Common myeloid progenitor, CD34-positive (primary cell): ENCODE measurements at places on chromosomes 3 and 15.

DNA sequence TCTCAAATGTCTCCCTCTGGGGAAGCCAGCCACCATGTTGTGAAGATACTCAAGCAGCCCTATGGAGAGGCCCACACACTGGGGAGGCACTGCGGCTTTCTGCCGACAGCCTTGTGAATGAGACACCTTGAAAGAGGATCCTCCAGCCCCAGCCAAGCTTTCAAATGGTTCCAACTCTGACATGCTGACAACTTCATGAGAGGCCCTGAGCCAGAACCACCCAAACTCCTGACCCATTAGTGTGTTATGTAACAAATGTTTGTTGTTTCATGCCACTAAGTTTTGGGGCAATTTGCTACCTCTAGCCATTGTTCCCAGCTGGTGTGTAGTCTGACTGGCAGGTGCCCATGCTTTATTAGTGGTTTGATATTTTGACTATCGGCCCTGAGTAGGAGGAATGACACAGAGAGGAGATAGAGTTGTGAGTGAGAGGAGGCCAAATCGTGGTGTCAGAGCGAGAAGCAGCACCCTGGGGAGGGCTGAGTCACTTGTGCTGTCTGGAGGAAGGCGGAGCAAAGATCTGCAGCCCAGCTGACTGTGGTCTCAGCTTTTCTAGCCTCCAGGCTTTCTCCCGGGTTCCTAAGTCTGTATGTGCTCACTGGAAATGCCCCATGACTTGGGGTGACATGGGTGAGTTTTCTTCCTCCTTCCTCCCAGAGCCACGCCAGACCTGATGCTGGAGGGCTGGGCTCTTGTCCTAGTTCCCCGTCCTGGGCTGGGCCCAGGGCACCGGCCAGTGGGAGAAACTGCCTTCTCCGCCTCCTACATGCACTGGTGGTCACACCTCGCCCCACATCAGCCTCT lies 56.7 kb upstream of the BLM start:
- peak; percentile 90 for DNase-seq

GRCh38 chr3:127796045-127796830 lies 26.1 kb downstream of the MGLL start:
- DNase-seq = no peak

GRCh38 chr3:127090218-127091160 lies 102.4 kb upstream of the PRR23E start:
- DNase-seq = no peak

DNA sequence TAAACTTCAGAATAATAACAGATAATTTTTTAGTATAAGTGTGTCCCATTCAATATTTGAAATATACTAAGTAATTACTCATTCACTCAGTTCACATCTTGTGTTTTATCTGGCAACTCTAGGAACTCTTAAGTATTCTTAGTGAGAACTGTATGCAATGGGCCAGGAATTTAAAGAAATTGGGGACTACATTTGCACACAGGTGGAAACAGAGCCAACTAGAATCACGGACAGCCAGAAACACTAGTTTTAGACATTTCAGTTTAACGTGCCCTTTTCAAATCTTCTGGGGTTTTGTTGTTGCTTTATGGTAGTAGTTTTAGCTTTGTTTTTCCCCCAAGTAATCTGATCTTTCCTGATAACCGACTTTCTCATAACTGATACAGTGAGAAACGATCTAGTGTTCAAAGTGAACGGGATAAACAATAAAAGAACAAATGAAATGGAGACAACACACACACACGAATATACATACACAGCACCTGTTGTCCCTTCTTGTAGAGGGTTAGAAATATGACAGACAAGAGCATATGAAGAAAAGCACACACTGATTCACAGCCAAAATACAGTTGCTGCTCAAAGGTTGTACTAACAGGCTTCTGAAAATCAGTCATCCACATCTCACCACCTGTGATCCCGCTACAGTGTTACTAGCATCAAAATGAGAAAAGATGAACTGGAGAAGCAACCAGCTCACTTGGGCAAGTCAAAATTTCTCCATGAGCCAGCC lies 167.0 kb downstream of the FMN1 start:
- no peak for DNase-seq

DNA sequence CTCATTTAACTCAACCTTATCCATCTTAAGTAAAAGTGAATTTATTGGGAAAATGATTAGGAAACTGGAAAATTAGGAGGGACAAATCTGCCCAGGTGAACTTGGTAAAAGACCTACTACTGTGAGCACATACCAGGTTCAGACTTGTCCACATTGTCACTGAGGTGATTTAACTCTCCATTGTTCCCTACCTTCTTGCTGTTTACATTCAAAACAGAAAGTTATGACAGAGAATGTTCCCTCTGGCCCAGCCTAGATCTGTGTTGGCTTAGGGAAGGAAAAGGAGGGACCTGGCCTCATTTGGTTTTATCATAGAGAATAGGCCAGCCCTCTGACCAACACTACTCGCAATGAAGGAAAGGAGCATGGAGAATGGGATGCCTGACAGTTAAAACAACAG lies 117.6 kb downstream of the SATB1 start:
- no peak for DNase-seq

- DNase-seq = peak; percentile 52
Measured at GRCh38 chr15:90219421-90220141, 14.2 kb downstream of the CIB1 start.

DNA sequence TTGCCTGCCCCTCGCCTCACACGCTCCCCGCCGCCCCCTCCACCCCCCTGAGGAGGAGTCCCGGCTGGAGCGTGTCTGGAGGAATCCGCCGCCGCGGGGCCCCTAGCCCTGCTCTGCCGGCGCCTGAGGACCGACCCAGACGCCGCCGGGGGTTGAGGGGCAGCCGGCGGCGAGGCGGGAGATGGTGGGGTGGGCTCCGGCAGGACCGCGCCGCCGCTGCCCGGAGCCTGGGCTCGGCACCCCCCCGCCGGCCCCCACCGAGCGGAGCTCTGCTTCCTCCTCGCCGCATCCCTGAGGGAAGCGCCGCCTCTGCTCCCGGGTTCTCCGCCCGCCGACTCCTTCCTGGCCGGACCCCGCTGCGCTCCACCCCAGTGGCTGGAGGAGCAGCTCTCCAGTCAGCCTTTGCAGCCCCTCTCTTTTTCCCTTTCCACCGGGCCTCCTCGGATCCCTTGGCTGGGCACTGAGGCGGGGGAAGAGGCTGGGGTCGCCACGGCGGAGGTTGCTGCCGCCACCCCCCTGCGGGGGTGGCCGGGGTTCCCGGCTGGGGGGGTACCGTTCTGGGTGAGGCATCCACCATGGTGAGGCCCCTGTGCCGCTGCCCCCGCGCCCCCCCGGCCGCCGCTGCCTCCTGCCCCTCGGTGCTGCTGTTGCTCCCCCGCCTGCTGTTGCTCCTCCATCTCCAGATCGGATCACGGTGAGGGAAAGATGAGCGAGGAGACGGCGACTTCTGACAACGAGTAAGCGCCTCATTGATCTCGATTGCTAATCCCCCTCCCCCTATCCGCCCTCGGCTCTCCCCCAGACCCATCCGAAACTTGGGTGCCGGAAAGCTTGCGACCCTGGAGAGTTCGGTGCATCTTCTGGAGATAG lies at the start of gene SPRED1:
Gene SPRED1 (plus strand): TSS at position 356 of the 870 bp plus-strand sequence. CDS start 350 bp downstream, at position 706.
- DNase-seq = peak; percentile 30

DNA sequence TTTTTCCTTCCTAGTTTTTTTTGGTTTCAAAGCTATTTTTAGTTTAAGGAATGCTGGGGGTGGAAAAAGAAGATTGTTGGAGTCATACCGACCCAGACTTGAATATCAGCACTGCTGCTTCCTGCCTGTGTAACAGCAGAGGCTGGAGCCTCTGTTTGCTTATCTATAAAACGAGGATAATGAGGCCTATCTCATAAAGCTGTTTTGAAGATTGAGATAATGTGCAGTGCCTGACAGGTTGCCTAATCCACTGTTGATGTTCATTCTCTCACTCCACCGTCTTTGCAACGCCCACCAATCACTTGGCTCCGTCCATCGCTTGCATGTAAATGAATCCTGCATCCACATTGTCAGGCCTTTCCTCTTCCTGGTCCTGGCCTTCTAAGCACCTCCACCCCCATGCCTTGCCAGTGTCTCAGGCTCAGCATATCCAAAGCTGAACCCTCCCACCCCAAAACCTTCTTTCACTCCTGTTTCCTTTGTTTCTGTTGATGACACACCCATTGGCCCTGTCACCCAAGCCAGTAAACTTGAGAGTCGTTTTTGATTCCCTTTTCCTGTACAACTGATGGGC lies 94.9 kb downstream of the MEX3B start:
- no peak for DNase-seq

GRCh38 chr3:9343115-9343514 lies 19.7 kb upstream of the THUMPD3 start:
- no peak for DNase-seq
